T-cell (primary cell): ENCODE measurements at places on chromosomes 5 and 9.
A peak's percentile ranks its signal among the peaks of the same experiment; 100 is the strongest.

DNA sequence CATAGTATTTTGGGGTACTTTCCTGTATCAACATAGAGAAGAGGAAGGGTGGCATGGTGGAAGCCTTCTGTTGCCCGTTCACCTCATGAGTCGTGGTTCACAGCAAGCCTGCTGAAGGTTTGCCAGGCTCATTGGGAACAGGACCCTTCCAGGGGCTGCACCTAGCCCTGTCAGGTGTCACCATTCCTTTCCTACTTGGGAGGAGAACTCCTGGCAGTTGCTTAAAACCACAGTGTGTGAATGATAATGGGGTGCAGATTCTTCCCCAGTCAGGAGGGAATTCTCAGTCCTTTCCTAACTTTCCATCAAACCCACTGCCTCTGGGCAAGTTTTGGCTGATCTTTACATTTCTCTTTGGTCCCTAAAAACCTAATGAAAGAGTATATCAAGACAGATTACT, 99.4 kb upstream of the CTNND2 start:
- DNase-seq = no peak

- DNase-seq = no peak
Measured at GRCh38 chr9:19935422-19935821, 146.6 kb upstream of the SLC24A2 start.

- DNase-seq = no peak
Measured at GRCh38 chr9:109013679-109014607, 644 bp upstream of the CTNNAL1 start.

GRCh38 chr5:135851186-135851914, 16.9 kb downstream of the SLC25A48 start:
- DNase-seq = no peak

GRCh38 chr5:33257807-33258429, 182.8 kb upstream of the TARS1 start:
- no peak for DNase-seq

- no peak for DNase-seq
Measured at GRCh38 chr5:37811866-37812265, 28.0 kb downstream of the GDNF start.

GRCh38 chr5:124951661-124952060, 205.2 kb upstream of the ZNF608 start:
- no peak for DNase-seq

- DNase-seq = no peak
Measured at GRCh38 chr9:101460965-101461364, 25.4 kb upstream of the ALDOB start.

- DNase-seq = peak; percentile 3
Measured at GRCh38 chr5:152560512-152561137, 155.5 kb upstream of the NMUR2 start.

GRCh38 chr9:137433916-137434431, 7.2 kb downstream of the ENTPD8 start:
- no peak for DNase-seq

GRCh38 chr5:2387634-2388325, 363.7 kb downstream of the IRX2 start:
- no peak for DNase-seq

GRCh38 chr9:19551124-19551929, 142.5 kb downstream of the ACER2 start:
- no peak for DNase-seq

DNA sequence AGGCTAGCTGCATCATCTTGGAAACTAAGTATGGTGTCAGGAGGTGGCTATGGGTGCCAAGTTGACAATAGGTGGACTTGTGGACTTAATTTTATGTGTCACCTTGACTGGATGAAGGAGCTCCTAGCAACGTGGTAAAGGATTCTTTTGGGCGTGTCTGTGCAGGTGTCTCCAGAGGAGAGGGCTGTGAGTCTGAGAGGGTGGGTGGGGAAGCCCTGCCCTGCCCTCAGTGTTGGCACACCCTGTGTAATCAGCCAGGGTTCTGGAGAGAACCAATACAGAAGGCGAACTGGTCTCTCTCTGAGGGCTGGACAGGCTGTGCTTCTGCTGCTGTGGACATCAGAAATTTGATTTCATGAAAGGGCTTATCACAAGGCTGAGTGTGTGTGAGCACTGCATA, 61.0 kb downstream of the GTF3C4 start:
- no peak for DNase-seq

GRCh38 chr5:61866930-61867329, 439.1 kb upstream of the KIF2A start:
- DNase-seq = no peak

DNA sequence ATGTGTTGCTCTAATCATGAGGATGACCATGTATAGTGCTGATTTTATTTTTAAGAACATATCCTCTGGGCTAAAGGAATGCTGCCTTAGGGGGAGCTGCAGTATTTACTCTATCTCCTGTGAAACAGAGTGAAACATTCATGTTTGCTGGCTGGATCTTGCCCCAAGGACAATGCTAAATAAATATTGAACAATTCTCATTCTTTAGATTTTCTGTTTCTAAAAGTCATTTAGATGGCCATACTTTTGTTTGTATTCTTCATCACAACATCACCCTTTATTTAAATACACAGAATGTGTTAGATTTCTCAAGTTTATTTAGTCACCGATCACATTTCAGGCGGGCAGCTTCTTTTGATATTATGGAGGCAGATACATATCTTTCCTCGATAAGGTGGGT, 103.3 kb downstream of the ARHGEF28 start:
- DNase-seq = no peak

DNA sequence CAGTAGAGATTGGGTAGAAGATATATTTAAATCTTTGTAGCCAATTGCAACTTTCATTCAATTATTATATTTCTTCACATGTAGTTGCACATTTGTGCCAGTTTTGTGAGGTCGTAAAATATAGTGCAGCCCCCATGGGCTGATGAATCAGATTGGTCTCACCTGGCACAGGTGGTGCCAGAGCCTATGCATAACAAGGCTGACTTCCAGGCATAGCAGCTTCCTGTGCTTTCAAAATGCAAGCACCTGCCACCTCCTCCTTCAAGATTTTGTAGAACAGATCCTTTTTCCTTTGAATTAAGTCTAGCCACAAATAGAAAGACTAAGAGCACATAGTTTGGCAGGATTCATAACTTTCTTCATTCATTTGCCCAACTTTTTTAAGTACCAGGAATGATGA, 87.1 kb downstream of the STARD4 start:
- no peak for DNase-seq

DNA sequence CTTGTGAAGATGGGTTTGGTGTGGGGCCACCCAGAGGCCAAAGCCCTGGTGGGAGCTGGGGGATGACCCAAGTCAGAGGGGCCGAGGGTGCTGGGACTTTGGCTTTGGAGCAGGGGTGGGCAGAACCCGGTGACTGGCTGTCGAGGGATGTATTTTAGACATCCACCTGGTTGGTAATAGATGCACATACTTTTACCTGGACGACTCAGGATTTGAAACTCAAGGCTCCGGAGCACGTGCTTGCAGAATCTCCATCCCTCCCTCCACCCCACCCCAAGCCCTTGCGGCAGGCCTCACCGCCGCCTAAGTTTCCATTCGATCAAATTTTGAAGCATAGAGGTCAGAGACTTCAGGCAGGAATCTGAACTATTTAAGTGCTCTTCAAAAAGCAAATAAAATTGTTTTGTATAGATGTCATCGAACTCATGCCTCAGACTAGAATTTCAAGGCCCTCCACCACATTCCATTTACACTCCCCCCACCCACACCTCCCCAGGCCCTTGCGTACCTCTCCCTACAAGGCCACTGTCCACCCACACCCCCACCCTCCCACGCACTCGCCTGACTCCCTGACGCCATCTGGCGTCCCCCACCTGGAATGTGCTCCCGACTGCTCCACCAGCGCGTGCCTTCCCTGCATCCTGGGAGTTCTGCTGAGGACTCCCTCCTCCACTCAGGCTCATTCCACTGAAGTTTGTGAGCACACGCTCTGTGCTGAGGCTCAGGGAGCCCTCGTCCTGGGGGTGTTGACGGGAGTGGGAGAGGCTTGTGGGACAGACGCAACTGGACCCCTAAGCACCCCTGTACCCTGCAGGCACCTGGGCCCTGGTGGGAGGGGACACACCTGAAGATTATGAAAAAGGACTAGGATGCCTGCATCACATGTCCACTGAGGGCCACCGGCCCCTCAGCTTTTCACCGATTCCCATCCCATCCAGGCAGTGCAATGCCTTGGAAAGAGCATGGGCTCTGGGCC, 56.4 kb upstream of the RPL26L1 start:
- no peak for DNase-seq

DNA sequence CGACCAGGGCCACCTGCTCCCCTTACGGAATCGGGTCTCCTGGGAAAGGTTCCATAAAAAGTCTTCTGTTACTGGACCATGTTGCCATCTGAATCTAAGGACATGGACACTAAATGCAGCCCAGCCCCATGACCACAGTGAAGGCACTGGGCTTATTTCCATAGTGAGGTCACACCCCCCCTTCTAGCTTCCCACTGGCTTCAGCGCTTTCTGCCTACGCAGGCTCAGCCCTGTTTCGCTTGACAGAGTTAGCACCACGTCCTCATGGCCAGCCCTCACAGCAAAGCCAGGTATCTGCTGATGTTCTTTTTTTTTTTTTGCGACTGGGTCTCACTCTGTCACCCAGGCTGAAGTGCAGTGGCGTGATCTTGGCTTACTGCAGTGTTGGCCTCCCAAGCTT, 14.1 kb downstream of the UCK1 start:
- DNase-seq = no peak

DNA sequence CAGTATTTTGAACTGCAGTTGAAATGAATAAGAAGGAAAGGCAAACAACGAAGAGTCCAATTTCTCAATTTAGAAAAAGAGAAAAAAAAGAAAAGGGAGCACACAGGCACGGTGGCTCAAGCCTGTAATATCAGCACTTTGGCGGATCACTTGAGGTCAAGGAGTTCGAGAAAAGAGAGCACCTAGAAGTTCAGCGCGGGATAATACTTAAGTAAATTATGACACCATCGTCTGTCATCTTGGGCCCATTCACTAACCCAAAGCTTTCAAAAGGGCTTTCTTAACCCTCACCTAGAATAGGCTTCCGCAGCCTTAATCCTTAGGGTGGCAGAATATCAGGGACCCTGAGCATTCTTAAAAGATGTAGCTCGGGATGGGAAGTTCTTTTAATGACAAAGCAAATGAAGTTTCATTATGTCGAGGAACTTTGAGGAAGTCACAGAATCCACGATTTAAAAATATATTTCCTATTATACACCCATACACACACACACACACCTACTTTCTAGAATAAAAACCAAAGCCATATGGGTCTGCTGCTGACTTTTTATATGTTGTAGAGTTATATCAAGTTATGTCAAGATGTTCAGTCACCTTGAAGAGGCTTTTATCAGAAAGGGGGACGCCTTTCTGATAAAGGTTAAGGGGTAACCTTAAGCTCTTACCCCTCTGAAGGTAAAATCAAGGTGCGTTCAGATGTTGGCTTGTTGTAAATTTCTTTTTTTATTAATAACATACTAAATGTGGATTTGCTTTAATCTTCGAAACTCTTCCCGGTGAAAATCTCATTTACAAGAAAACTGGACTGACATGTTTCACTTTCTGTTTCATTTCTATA, 602 bp upstream of the CD274 start:
- DNase-seq = no peak

DNA sequence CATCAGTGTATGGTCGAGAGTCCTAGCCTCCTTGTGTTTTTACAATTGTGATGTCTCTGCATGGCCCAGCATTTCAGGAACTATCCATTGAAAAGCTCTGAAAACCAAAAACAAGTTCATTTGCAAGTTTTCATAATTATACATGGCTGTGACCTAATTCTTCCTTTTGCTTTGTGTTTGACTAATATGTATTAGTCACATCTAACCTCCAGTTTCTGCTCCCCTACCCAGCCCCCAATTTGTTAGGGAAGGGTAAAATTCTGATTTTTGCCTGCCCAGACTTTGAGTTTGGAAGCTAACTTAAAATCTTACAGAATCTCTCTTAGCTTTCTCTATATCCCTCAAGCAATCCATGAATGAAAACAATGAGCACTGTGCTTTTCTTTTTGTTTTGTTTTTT, 128.2 kb upstream of the SEMA6A start:
- no peak for DNase-seq

GRCh38 chr5:132813599-132814502, 749 bp downstream of the SOWAHA start:
- no peak for DNase-seq

- no peak for DNase-seq
Measured at GRCh38 chr9:130523921-130524320, 55.5 kb upstream of the FUBP3 start.

DNA sequence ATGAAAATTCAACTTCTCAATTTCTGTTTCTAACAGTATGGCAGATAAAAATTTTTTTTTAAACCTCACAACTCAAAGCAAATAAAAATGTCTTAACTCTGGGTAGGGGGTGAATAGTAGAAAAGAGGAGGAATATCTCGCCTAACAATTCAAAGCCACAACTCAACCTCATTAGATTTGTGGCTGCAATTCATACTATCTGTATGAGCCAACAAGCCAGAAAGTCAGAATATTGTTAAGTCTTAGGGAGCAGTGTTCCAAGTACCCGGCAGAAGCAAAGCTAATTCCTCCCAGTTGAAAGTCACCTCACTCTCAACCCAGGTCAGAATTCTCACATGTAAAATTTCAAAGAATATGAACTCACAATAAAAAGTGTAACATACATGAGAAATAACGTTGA, 15.0 kb downstream of the PJA2 start:
- DNase-seq = no peak

DNA sequence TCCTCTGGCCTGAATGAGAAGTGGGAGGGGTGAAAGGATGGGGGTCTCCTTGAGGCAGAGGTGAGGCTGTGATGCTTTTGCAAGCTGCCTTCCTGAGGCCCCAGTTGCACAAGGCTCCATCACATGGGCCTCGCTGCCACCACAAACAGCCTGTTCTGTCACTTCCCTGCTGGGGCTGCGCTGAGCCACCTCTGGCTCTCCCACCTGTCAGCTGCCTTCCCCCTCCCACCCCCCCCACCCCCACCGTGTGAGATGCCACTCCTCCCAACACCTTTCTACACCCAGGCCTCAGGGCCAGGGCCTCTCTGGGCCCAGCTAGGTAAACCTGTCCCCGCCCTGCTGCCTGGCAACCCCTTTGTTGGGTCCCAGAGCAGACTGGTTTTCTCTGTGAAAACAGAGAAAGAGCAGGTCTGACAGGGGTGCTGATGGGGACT, 4.5 kb upstream of the PDLIM4 start:
- no peak for DNase-seq

- no peak for DNase-seq
Measured at GRCh38 chr5:148794275-148794674, 32.1 kb upstream of the ADRB2 start.

DNA sequence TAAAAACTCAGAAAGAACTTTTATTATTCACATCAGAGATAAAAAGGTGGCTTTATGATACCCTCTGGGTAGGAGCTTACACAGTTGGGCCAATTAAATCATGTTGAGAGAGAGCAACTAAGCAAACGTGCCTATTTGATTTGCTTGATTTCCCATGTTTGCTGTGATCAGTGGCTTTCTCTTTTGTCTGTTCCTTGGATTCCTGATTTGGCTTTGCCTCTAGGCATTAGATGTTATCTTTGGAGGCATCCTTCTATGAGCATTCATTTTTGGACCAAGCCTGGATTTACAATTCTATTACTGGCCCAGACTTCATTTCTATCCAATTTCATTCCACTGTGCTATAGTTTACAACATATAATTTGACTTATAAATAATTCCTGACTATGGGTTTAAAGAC, 35.9 kb downstream of the VCAN start:
- DNase-seq = no peak
